ENCODE measurements at places on chromosomes 2 and 18.

GRCh38 chr18:22542406-22542835 lies 124.7 kb upstream of the CTAGE1 start:
- DNase-seq = no peak

DNA sequence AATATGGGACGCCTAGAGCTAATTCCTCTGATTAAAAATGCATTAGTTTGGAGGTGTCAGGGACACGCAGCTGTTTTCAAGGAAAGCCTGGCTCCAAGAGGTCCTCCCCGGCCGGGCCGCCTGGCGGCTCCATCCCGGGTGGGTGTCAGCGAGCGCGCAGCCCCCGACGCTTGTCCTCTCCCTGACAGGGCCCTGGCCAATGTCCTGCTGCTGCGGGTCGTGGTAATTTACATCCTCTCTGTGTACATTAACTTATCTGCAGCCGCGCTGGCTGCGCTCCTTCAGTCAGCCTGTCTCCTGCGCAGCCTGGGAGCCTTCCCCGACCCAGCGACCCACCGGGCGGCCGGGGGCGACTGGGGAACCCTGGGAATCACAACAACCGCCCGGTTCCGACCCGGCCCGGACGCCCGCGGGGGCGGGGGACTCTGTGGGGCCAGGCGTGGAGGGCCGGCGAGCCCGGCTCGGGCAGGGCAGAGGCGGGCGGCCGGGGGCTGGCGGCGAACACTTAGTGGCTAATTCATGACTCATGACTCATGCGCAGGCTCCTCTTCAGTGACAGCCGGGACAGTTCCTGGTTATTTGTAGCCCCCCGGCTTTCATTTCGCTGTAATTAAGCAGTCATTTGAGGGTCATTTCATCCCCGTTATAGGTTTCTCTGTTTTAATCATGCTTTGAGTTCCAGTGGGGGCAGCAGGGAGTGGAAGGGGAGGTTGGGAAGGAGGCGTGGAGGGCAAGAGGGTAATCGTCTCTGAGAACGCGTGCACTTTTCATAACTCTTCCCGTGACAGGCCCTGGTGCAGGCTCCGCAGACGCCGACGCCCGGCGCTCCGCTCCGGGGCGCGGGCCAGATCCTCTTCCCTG lies 141.9 kb upstream of the CTAGE1 start:
- DNase-seq = no peak

GRCh38 chr2:114800371-114800770 lies 357.9 kb downstream of the DPP10 start:
- no peak for DNase-seq

DNA sequence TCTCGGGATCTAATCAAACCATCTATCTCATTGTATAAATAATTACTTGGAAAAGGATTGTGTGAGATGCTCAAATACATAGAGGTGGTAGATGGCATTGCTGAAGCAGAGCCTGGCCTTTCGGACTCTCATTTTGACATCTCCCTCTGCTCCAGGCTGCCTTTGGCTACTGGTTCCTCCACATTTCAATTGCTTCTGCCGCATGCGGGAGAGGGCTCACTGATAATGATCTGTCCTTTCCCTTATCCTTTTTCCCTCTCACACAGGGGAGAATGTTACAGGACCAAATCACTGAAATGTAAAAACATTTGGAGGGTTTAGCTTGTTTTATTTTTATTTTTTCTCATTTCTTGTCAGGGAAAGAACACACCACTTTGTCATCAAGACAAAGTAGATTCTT lies 380.6 kb upstream of the UBE2E3 start:
- DNase-seq = no peak

GRCh38 chr2:208674919-208675318 lies 268.3 kb downstream of the PTH2R start:
- no peak for DNase-seq

DNA sequence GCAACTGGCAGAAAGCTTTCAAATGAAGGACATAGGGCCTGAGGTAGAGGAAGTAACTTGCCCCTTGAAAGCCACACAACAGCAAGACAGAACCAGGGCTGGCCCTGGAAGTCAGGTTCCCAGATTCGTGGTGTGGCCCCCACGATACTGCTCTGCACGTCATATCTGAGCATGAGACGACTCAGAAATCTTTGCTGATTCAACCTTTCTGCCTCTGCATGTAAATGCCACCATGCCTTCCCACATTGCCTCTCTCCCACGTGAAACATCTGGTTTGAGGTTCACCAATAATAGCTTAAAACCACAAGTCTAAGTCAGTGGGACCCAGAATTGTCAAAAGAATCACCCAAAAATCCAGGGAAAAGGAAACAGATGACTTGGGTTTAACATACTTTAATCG lies 214.0 kb upstream of the TRIB2 start:
- no peak for DNase-seq

- no peak for DNase-seq
Measured at GRCh38 chr2:128925631-128926030, 607.0 kb upstream of the HS6ST1 start.

DNA sequence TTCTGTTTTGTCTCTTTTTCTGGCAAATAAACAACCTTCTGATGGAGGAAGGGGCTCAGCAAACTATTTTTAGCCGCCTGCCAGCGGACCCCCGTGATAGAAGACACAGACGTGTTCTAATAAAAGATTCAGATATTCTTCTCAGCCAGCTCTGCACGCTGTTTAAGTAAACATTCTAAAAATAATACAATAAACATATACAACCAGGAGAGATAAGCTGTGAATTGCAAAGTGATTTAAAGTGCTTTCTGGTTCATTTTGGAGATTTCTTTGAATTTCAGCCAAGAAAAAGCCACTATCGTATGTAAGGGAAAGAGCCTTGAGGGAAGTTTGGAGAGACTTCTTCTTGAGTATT lies 201.3 kb downstream of the EPHA4 start:
- no peak for DNase-seq

DNA sequence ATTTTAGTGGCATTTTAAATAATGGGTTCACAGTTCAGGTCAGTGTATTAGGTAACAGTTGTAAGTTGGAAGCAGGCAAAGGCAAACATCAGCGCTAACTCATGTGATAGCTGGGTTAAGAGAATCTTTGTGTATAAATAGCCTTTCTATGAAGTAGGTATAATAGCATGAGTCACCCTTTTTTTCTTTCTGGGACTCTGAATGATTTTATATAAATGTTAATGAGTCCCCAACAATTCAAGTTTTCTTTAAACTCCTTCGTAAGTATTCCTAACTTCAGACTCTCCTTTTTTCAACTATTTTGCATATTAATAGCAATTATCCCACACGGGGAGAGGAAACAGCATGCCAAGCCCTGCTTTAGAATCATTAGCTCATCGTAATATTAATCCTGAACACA lies 384.3 kb downstream of the PIK3C3 start:
- DNase-seq = no peak

DNA sequence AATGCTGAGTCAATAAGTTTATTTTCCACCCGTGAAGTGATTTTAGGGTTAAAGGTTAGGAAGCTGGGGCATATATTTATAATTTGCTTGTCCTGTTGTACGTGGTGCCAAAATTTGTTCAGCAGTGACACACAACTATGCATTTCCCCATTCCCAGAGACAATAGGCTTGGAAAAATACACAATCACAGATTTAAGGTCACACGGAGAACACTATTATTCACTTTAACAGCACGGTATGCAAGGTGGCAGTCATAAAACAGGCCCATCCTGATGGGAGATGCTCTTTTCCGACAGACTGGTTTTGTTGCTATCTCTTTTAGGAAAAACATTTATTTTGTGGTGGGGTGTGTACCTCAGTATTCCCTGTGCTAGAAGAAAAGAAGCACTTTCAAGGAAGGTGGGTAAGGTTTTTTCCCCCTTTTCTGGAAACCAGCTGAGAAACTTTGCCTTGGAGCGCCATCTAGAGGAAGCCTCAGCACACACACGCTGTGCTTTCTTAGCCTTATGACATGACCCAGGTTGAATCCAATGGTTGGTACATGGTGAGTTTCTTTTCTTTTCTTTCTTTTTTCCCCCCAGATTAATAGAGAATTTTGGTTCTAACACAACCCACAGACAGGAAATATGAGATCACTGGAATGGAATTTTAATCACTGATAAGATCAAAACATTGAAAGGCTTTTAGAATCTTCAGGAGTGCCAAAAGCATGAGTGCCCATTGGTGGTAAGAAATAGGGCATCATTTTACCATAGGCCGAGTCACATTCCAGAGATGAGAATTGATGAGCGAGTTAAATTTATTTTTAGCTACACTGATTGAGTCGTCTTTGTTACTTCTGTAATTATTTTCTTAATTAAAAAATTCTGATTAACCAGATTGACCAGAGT lies 332.1 kb downstream of the AGPS start:
- DNase-seq = peak; percentile 11

DNA sequence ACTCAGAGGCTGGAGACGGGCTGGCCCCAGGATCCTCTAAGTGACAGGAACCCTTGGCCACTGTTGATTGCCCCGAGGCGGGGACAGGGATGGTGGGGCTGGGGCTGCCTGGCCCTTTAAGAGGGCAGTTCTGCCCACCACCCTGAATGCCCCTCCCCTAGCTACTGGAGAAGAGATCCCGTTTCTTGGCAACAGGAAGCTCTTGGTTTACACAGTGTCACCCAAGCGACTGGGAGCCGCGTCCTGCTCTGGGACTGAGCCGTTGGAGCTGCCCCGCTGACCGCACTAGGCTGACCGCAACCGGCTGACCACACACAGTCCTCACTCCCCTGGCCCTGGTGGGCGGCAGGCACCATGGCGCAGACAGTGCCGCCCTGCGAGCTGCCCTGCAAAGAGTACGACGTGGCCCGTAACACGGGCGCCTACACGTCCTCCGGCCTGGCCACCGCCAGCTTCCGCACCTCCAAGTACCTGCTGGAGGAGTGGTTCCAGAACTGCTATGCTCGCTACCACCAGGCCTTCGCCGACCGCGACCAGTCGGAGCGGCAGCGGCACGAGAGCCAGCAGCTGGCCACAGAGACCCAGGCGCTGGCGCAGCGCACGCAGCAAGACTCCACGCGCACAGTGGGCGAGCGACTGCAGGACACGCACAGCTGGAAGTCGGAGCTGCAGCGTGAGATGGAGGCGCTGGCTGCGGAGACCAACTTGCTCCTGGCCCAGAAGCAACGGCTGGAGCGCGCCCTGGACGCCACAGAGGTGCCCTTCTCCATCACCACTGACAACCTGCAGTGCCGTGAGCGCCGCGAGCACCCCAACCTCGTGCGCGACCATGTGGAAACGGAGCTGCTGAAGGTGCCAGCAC lies at the start of gene TEKT4:
TEKT4 (plus strand) TSS at position 205 of the 862 bp plus-strand sequence; CDS start at position 355, 150 bp downstream.
- DNase-seq = no peak

- DNase-seq = no peak
Measured at GRCh38 chr18:27004056-27004829, 138.7 kb upstream of the AQP4 start.

DNA sequence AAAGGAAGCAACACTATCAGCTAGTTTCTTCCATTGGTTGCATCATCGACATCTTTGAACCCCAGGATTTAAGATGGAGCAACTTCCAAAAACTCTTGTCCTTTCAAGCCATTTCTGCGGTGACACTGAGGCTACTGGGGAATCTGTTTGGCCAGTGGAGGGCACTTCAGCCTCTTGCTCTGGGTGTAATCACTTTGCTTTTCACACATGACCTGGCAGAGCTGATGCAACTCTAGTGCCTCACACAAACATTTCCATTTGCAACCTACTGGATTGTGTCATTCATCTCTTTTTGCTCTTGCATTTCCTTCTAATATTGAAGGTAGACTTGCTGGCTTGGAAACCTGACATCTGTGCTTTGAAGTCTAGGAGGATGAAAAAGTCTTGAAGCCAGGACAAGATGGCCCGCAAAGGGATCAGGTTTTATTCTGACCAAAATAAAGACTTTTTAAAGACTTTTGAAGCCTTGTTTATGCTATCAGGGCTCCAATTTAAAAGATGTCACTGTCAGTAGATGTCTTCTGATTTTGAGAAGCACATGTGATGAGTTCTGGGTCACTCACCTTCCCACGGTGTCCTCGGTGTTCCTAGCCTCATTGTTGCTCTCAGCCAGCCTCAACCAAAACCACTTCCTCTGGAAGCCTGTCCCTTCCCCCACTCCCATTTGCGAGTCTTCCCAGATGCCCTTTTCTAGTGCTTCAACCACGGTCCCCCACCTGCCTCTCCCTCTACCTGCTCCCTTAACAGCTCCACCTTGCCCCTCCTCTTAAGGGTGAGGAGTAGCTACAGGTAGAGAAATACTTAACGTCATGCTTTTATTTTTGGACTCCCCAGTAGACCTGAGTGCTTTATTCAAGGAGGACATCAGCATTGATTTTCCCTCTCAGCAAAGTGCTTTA lies 69.7 kb upstream of the KCNE4 start:
- DNase-seq = no peak

- DNase-seq = no peak
Measured at GRCh38 chr2:98577313-98577712, 31.0 kb downstream of the COA5 start.

- no peak for DNase-seq
Measured at GRCh38 chr2:12824351-12824777, 107.6 kb downstream of the TRIB2 start.

DNA sequence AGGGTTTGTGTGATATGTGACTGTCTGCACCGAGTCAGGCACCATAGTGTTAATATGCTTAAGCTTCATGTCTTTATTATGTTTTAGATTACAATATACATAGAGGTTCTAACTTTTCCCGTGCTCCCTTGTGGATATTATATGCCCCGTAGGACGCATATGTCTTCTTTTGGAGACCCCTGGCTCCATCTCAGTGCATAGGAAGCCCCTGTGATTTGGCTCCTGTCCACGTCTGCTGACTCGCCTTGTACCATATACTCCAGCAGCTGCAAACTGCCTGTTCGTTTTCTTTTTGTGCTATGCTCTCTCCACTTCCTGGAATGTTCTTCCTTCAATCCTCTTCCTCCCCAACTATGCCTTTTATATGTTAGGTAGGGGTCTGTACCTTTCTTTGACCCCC lies 110.9 kb downstream of the PTRHD1 start:
- DNase-seq = no peak

DNA sequence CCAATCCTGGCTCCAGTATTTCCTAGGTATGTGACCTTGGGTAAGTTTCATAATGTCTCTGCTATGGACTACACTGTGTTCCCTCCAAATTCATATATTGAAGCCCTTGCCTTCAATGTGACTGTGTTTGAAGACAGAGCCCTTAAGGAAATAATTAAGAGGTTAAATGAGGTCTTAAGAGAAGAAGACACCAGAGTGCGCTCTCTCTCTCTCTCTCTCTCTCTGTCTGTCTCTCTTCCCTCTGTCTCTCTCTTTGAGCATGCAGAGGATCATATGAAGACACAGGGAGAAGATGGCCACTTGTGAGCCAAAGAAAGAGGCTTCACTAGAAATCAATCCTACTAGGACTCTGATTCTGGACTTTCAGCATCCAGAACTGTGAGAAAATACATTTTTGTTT lies 52.2 kb downstream of the NXPH2 start:
- no peak for DNase-seq

- no peak for DNase-seq
Measured at GRCh38 chr2:46050027-46050426, 247.2 kb upstream of the EPAS1 start.

GRCh38 chr2:99772591-99773331 lies 282.9 kb upstream of the REV1 start:
- DNase-seq = no peak

DNA sequence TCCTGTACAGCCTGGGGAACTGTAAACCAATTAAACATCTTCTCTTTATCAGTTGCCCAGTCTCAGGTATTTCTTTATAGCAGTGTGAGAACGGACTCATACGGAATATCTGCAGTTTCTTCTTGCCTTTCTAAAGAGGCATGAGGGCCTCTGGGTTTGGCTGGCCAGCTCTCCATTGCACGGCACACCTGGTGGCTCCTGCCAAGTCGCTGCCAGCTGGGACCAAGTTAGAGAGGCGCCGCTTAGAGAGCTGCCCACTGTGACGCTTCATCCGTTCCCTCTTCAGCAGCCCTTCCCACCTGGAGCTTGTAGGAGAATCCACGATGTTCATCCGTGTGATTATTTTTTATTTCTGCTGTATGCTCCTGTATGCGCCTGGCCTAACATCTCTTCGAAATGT lies 195.4 kb downstream of the TWIST2 start:
- DNase-seq = no peak
